ENCODE measurements at places on chromosomes 12 and 14.

- no peak for DNase-seq
Measured at GRCh38 chr14:22737052-22737451, 29.4 kb upstream of the OXA1L start.

DNA sequence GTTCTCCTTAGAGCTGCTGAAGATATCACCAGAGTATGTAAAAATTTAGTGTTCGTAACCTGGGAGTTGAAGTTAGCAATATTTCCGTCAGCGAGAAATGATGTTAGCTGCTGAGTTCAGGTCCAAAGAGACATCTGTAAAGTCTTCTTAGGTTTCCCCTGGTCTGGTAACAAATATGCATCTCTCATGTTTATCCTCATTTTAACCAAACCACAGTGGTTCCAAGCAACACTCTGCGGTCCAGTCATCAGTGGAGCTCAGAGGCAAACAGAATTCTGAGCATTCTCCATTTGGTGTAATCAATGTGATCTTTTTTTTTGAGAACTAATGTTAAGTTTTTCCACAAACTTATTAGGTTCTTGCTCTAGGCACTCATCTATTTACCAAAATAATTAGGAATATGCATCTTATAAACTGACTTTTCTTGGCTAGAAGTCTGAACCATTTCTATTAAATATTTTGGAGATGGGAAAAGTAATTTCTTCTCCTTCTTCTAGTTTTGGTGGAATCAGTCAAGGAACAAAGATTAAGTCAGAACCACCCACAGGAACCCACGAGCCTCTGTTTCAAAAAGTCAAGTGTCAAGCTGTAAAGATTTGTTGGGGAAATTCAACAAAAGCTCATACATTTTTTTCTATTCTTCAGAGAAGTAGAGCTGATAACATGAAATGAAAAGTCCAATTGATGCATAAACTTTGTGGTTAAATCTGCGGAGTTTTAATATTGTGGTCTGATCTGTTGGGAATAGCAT lies 64.7 kb downstream of the IFNG start:
- DNase-seq, result no peak

DNA sequence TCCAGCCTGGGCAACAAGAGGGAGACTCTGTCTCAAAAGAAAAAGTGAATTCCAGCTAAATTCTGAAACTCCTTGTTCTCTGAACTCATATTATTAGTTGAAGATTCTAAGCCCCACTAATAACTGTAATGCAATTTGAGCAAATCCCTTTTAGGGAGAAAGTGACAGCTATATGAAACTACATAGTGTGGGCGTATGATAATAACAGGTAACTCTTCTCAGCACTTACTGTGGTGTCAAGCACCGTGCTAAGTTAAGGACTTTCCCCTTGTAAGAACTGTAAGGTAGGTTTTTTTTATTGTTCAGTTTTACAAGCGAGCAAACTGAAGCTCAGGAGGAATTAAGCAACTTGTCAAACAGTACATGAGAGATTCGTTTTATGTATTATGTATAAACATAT lies 5.4 kb downstream of the ANKRD13A start:
- no peak for DNase-seq

GRCh38 chr12:49693931-49694444 lies 13.2 kb downstream of the FMNL3 start:
- no peak for DNase-seq

- no peak for DNase-seq
Measured at GRCh38 chr12:93589081-93589480, 16.6 kb downstream of the SOCS2 start.

Data from hippocampal formation (tissue), 2 donors.